Body of pancreas (tissue), 4 donors: ENCODE measurements at places on chromosomes 1 and 21.
A peak's percentile ranks its signal among the peaks of the same experiment; 100 is the strongest.

DNA sequence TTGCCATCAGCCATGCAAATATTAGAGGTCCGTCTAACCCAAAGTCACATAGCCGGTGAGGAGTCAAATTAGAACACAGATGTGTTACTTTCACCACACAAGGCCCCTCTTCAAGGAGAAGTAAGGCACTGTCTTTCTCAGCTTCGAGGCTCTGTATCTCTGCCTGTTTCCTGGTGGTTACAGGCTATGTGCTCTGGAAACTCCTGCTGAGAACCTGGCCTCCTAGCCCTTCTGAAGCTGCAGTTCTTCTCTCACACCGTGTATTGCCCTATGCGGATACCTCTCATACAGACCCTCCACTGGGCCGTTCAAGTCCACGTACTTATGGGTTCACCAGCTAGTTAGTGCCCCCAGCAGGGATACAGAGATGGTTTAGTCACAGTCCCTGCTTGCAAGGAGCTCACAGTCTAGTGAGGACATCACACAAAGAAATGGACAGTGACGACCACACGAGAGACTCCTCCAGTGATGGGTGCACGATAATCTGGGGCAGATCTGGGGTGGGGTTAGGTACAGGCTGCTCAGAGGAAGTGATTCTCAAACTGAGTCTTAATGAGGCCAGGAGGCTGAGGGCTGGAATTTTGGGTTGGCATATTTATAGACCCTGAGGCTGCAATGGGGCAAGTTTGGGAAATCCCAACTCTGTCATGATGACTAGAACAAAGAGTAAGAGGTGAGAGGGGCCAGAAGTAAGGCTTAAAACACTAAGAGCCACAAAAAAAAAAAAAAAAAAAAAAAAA lies 22.8 kb upstream of the ELOA start:
- DNase-seq = no peak

GRCh38 chr21:42118901-42119300 lies 47.8 kb downstream of the UMODL1 start:
- DNase-seq = no peak

DNA sequence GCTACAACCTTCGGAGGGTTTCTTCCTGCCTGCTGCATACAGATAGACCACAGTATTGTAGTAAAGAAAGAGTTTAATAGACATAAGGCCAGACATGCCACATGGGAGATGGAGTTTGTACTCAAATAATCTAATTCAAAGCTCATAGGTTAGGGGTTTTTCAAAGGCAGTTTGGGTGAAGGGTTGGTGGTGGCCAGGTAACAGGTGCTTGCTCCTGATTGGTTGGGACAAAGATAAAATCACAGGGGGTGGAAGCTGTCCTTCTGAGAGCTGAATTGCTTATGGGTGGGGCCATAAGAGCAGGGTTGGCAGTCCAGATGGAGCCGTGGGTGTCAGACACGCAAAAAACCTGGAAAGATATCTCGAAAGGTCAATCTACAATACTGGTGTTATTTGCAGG lies 92.3 kb upstream of the ETV3 start:
- DNase-seq = no peak

GRCh38 chr1:203768256-203768655 lies 3.3 kb downstream of the LAX1 start:
- no peak for DNase-seq

GRCh38 chr21:45406801-45407628 lies 2.0 kb downstream of the COL18A1 start:
- DNase-seq = peak; percentile 5

GRCh38 chr1:4530166-4530785 lies 124.1 kb upstream of the AJAP1 start:
- DNase-seq = no peak

DNA sequence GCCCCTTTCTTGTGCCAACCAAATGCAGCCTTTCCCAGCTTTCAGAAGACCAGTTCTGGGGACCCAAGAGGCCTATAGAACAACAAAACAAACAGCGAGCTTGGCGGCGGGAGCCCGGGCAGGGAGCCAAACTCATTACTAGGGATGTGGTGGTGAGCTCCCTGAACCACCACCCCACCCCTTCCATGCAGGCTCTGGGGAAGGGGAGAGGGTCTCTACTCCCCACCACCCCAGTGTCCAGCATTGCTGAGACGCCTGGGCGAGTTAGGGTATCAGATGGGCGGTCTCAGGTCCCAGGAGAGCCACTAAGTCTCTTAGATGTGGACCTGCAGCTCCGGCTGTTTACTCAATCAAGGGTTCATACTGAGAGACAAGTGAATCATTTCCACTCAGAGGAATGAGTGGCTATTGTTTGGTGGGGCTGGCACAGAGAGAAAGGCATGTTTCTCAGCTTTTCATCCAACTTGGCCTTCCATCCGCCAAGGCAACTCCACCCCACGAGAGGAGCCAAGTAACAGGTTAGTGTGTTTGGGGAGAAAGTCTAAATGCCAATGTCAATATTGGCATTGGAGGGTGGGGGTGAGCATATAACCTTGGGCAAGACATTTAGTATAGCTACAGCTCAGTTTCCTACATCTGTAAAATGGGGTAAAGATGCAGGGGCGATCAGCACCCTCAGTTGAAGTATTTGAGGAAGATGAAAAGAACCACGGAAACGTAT lies 40.9 kb downstream of the PLXNA2 start:
- peak; percentile 79 for DNase-seq

DNA sequence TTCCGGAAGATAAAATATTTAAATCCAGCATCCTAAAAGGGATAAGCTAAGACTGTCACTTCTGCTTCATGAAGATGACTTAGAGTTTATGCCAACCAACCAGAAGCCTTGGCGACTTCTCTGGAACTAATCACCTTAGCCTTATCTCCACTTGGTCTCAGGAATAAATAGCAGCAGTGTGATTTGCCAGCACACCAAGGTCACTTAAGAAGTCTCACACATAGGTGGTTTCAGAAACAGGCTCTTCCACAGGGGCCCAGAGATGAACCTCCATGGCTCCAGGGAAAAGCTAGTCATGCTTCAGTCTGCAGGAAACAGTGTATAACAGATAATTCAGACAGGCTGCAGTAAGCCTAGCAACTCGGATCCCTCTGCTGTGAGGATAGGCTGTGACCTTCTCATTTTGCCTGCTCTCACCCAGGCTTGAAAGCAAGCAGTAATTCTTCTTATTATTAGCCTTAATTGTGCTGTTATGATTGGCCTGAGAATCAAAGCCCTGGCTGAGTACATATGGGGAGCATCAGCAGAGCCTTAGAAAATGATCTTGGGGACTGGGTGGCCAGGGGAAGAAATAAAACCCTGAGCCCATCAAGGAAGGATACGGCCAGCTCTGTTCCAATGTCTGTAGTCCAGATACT lies 84.7 kb downstream of the WLS start:
- DNase-seq = no peak

GRCh38 chr1:119467857-119468668 lies 38.9 kb upstream of the HSD3B1 start:
- DNase-seq = no peak

GRCh38 chr1:151458802-151459330 lies 428 bp downstream of the POGZ start:
- DNase-seq = peak; percentile 70

DNA sequence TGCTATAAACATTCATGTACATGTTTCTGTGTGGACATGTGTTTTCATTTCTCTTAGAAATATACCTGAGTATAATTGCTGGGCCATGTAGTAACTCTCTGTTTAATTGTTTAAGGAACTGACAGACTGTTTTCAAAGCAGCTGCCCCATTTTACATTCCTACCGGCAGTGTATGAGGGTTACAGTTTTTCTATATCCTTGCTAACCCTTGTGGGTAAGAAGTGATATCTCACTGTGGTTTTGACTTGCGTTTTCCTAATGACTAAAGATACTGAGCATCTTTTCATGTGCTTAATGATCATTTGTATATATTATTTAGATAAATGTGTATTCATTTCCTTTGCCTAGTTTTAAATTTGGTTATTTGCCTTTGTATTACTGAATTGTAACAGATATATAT lies 81.7 kb downstream of the DNM3 start:
- DNase-seq = no peak
